ENCODE measurements at places on chromosomes 2 and 18.

DNA sequence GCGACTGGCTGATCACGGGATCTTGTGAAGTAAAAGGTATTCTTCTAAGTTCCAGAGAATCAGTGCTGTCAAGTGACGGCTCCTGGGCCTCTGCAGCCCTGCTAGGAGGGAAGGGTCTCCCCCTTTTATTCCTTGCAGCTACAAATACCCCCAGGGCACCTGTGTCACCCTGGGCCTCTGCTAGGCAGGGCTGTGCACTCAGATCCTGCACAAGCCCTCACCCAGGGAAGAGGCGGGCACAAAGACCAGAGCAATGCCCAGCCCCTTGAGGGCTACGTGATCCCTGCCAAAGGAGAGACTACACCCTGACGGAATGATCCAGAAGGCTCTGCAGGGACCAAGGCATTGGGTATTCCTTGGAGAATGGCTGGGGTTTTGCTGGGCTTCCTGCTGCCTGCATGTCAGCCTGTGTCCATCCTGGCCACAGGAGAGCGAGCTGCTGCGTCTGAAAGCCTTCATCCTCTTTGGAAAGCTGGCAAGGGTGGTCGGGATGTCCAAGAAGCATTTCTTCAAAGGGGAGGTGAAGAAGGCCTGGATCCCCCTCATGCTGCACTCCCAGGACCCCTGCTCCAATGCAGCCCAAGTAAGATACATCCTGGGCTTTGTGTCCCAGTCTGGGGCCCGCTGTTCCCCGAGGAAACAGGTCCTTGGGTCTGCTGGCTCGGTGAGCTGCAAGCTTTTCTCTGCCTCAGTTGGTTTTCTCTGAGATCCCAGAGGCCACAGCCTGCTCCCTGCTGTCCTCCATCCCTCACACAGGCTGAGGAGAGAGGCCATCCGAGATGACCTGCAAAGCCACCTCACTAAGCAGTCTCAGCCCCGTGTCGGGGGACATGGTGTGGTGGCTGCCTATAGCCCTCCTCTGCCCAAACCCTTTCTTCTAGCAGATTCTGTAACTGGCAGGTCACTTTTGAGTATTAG lies 24.9 kb downstream of the HJURP start:
- DNase-seq = no peak

DNA sequence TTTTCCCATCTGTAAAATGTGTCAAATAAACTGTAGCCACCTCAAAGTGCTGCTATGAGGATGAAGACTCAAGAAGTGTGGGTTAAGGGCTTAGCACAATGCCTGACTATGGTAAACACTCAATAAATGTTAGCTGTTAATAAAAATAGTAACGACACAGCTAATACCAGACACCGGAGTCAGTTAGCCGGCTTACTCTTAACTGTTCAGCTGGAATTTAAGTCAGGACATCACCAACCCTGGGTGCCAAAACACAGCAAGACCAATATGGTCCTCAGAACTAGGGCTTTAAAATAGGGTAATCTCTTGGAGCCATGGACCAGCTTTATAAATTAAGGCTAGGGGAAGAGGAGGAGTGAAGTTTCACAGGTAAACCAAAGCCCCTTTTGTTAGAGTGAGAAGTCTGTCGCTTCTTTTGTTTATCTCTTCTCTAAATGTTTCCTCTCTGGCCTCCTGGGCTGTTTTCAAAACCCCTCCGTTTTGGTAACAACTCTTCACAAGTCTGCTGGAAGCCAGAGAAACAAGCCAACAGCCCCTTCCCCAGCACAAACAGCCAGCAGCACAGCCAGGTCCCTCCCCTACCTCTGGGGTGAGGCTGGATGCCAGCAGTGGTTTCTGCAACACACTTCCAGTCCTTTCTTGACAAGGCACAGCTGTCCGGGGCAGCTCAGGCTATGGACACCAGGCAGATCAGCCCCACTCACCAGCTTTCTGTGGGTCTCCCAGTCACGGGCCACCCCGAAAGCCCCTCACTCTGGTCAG lies 13.8 kb upstream of the FZD7 start:
- peak; percentile 22 for DNase-seq

GRCh38 chr18:10863026-10863425 lies 286.3 kb downstream of the PIEZO2 start:
- DNase-seq = no peak

GRCh38 chr18:78816114-78816513 lies 163.5 kb upstream of the SALL3 start:
- no peak for DNase-seq
